Daoy (cell line): ENCODE measurements at places on chromosomes 16 and 17.

DNA sequence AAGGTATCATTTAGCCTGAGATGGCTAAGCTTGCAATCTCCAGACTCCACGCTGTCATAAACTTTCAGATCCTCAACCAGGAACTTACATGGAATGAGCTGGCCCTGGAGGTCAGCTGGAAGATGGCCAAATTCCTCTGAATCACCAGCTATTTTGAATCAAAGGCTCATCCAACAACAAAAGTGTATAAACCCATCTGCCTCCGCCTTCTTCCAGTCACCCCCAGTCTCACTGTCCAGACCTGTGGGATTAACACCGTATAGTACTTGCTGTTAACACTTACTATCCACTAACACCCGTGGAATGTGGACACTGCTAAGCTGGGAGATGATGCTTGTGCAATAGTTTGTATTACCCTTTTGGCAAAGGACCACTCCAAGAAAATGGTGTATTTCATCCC is 1.9 kb upstream of the LCMT1 start:
- peak; percentile 86 for DNase-seq

- DNase-seq = peak; percentile 46
Observed at GRCh38 chr16:81445143-81445961, 744 bp downstream of the CMIP start.

DNA sequence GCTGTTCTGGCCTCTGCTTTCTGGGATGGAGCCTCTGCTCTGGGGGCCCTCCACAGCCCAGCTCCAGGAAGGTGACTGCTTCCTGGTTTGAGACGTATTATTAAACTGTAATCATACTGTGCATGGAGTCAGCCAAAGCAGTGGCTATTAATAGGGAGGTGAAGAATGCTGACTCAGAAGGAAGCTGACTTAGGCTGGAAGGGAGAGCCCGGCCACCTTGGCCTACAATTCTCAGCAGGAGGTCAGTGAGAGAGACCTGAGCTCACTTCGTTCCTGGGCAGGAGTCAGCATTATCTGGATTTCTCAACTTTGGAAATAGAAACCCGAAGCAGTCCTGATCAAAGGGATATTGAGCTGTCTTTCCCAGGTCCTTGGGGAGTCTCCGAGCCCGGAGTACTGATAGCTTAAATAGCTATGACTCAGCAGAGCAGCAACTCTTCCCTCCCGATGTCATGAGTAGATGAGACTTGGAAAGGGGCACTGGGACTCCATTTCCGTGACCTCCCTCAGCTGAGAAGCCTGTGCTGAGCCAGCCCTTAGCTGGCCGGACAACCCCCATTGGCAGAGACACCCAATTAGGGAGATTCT is 91.8 kb downstream of the YPEL2 start:
- peak; percentile 60 for DNase-seq

- no peak for DNase-seq
Observed at GRCh38 chr16:14373896-14374295, 256.2 kb downstream of the PARN start.

GRCh38 chr17:81090361-81091136 is 55.6 kb downstream of the BAIAP2 start:
- DNase-seq = peak; percentile 44

GRCh38 chr16:47359478-47359877 is 101.4 kb downstream of the ITFG1 start:
- no peak for DNase-seq
